ENCODE measurements at places on chromosomes 3 and 15. TPM values are rescaled to one million over a fixed set of nuclear protein-coding genes. Genes with fewer than 3 reads are reported as not detected.
A peak's percentile ranks its signal among the peaks of the same experiment; 100 is the strongest.

GRCh38 chr3:100057716-100058575 is 56.4 kb downstream of the FILIP1L start:
- no peak for DNase-seq

GRCh38 chr15:36392676-36393266 is 186.7 kb upstream of the CDIN1 start:
- DNase-seq = no peak

- DNase-seq = no peak
These were observed 117.3 kb downstream of the ADAMTS17 start for GRCh38 chr15:100224206-100225185.

- no peak for DNase-seq
These were observed 353.0 kb upstream of the RORA start for GRCh38 chr15:61582092-61582491.

GRCh38 chr3:177230641-177231040 is 33.4 kb upstream of the TBL1XR1 start:
- no peak for DNase-seq

GRCh38 chr15:76480267-76480666 is 143.7 kb downstream of the ISL2 start:
- DNase-seq = no peak

GRCh38 chr3:39388741-39389248 is 5.6 kb downstream of the SLC25A38 start:
- DNase-seq = no peak

- DNase-seq = no peak
These were observed 86.9 kb upstream of the SATB1 start for GRCh38 chr3:18512007-18512406.

DNA sequence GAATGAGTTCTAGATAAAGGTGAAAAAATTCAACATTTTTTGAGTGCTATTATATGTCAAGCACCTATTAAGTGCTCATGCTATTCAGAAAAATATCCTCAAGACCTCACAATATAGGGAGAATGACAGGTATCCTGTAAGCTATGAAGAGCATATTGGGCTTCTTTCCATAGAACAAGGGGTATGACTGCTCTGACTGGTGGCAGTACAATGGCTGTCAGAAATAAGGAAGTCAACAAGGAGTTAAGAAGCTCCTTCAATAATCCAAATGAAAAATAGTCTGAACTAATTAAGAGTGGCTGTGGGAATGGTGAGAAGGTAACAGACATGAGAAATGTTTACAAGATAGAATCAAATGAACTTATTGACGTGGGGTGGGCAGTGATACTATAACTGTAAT is 24.7 kb downstream of the NPTN start:
- no peak for DNase-seq

DNA sequence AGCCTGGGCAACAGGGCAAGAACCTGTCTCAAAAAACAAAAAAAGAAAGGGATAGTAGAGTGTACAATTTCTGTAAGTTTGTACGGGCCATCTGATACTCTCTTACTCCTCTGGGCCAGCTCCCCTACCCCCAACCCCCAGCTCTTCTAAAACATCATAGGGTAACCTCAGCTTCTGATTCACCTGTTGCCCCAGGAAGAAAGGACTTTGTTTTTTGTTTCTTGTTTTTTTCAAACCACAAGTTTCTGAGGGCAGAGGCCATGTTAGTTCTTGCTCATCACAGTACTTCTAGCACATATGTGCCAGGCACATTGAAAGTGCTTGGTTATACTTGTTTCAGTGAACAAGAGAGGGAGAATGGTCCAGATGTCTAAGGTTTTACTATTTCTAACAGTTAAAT is 20.2 kb downstream of the ATOSA start:
- no peak for DNase-seq

DNA sequence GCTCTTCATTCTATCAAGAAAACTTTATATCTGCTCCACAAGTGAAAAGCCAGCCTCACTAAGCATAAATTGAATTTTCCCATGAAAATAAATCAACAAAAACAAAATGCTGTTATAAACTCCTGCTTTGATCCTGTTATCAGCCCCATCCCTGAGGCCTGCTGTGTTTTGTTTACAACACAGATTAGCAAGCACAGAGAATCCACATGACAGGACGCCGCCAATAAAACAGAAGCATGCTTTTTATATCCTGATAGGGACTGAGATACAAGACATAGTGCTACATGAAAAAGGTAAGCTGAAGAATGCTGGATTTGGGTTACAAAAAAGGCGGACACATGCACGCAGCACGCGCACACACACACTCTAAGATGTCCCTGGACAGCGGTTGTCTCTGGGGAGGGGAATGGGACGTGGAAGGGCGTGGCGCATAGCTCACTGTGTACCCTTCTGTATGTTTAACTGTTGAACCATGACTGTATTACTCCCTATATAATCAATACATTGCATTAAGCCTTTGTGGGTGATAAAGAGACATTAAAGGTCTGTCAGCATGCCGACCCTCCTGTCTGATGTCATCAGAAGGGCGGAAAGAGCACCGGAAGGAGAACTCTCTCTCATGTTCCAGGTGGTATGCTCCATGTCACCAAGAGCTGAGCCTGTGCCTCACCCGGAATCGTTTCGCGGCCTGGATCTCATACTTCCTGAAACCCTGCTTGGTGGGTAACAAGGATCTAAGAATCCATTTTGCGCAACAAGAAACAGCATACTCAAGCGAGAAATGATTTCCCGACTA is 93.9 kb downstream of the IQSEC1 start:
- DNase-seq = no peak

DNA sequence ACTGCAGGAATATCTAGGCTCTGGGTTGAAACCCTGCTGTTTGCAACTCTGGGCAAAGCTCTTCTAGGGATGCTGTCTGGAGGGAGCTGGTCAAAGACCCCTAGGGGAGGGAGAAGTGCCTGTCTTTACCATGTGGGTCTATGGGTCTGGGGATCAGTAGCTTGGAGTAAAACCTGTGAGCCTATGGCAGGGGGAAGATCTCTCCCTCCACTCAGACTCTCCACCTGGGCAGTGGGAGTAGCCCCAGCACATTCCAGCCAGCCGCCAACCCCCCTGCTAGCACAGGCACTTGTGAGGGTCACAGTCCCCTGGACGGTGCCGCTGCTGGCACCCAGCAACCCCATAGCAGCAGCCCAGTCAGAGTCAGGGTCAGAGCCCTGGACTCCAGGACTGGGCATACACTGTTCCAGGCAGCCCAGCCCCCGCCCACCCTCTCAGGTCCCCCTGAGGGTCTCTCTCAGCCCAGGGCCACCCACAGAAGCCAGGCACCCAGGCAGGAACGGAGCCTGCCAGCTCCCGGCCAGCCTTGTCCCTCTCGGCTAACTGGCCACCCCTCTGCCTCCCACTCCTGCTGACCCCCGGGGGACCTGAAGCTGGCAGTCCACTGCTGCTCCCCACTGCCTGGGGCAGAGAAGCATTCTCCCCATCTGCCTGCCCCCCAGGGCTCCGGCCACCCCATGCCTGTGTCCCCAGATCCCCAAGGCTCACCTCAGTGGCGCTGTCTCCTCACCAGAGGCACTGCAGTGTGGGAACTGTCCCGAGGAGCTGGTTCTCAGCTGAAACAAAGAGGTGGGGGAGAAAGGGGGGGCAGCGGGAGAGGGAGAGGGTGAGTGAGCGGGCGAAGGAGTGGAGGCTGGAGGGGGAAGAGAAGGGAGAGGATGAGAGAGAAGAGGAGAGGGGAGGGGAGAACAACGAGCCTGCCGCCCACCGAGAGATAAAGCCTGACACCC is 10.8 kb downstream of the GLYCTK start:
- DNase-seq = no peak

DNA sequence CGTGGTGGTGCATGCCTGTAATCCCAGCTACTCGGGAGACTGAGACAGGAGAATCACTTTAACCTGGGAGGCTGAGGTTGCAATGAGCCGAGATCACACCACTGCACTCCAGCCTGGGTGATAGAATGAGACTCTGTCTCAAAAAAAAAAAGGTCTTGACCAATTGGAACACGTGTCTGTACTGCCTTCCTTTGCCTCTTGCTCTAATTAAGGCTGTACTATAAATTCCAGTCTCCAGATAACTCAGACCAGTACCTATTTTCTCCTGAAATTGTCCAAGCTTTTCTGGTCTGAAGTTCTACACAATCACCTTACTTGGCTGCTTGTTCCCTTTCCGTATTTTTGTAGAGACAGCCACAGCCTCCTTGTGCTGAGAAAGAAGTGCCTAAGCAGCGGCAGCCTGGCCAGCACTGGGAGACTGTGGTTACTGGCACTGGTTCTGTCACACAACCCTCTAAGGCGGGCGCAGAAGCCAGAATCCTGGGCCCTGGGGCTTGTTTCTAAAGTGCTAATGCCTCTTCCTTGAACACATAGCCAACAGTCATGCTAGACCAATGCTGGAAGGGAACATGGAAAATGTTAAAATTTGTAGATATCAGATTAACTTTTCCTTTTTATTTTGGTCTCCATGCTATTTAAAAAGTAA is 6.2 kb upstream of the CEP70 start:
- no peak for DNase-seq

- no peak for DNase-seq
These were observed 30.3 kb downstream of the UMPS start for GRCh38 chr3:124760601-124761000.

DNA sequence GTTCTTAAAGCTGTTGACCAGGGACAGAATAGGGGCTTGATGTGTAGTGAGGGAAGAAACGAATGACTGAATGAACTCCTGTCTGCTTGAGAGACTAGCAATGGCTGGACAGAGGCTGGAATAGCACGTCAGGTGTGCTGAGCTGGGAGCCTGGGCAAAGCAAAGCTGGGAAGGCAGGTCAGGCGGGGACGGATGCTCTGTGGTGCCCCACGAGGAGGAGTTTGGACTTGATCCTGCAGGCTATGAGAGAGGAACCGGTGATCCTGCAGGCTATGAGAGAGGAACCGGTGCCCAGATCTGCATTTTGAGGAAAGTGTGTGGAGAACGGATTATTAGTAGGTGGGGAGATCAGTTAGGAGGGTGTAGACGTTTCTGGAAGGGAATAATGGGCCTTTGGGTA is 31.3 kb upstream of the PSTPIP1 start:
- DNase-seq = no peak

- DNase-seq = no peak
These were observed 168.5 kb downstream of the FAM43A start for GRCh38 chr3:194854206-194854605.

DNA sequence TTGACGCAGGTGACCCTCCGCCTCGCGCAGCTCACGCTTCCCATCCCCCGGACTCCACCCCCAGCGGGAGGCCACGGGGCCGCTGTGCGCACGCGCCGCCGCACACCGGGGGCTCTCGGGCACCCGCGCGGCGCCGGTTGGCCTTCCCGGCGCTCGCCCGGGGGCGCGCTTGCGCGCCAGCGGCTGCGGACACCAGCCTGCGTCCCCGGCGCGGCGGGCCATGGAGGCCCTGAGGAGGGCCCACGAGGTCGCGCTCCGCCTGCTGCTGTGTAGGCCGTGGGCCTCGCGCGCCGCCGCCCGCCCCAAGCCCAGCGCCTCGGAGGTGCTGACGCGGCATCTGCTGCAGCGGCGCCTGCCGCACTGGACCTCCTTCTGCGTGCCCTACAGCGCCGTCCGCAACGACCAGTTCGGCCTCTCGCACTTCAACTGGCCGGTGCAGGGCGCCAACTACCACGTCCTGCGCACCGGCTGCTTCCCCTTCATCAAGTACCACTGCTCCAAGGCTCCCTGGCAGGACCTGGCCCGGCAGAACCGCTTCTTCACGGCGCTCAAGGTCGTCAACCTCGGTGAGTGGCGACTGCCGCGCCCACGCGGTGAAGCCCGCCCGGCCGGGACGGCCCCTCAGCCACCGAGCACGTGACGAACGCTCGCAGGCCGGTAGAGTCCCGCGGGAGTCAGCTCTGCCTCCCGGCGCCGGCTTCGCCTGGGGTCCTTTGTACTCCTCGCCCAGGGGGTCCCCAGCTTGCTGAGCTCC is at the start of gene C15orf61:
C15orf61 (plus strand) TSS at position 103 of the 754 bp plus-strand sequence; CDS start at position 221, 118 bp downstream.
- peak; percentile 85 for DNase-seq

DNA sequence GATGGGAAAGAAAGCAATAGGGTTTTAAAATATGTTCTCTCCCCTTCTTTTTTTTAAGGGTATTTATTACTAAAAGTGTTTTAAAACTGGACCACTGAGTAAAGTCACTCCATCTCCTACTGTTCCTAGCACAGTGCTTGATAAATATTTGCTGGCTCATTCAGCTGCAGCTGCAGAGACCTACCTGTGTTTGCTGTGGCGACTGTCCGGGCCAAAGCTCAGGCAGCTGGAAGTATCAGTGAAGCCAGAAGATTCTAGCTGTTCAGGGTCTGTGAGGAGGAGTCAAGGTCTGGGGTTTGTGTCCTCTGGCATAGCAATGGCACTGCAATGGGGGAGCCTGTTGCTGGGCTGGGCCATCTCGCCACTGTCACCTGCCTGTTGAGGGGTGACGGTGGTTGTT is 109.9 kb downstream of the RPLP1 start:
- DNase-seq = no peak

- DNase-seq = peak; percentile 89
These were observed 209.2 kb upstream of the ZPLD1 start for GRCh38 chr3:102225407-102226132.

- DNase-seq = peak; percentile 94
These were observed 5.5 kb upstream of the CFAP100 start for GRCh38 chr3:126389112-126389793.

DNA sequence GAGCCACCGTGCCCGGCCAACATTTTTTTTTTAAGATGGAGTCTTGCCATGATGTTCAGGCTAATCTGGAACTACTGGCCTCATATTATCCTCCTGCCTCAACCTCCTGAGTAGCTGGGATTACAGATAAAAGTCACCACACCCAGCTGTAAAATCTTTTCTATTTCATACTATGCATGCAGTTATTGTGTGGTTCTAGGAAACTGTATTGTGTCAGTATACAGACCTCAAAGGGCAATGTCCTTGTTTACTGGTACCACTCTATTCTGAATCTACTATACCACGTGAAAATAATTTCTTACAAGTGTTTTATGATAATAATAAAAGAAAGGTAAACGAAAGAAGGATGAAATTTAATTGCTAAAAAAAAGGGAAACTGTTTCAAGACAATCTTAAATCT is 123.5 kb upstream of the PTX3 start:
- DNase-seq = no peak

The CASR gene
- polyA plus RNA-seq = not detected

The ASB14 gene
- 0.56 TPM for polyA plus RNA-seq

The TTC23 gene
- polyA plus RNA-seq = 18.9 TPM

The NR2E3 gene
- polyA plus RNA-seq = not detected

The CDHR4 gene
- polyA plus RNA-seq = 0.27 TPM

The VGLL3 gene
- polyA plus RNA-seq = 0.29 TPM

The KLHL25 gene
- 19.3 TPM for polyA plus RNA-seq

The LMAN1L gene
- not detected for polyA plus RNA-seq

The A4GNT gene
- polyA plus RNA-seq = not detected

The ZNF860 gene
- polyA plus RNA-seq = not detected

Data from cardiac muscle cell (in vitro differentiated cells and primary cell).